ENCODE measurements at places on chromosomes 7 and 10.

GRCh38 chr10:90871766-90872647 is at the start of gene RPP30:
RPP30 (plus strand) TSS chr10:90871974; CDS start chr10:90871987, 13 bp downstream.
- peak; percentile 74 for DNase-seq

DNA sequence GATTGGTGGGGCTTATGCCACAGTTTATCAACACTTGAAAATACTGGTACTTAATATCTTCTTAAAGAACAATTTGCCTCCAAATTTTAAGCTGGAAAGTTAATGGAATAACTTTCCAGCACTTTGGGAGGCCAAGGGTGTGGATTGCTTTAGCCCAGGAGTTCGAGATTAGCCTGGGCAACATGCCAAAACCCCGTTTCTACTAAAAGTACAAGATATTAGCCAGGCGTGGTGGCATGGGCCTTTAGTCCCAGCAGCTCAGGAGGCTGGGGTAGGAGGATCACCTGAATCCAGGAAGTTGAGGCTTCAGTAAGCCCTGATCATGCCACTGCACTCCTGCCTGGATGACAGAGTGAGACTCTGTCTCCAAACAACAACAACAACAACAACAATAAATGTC is 56.0 kb downstream of the PRF1 start:
- DNase-seq, result no peak

DNA sequence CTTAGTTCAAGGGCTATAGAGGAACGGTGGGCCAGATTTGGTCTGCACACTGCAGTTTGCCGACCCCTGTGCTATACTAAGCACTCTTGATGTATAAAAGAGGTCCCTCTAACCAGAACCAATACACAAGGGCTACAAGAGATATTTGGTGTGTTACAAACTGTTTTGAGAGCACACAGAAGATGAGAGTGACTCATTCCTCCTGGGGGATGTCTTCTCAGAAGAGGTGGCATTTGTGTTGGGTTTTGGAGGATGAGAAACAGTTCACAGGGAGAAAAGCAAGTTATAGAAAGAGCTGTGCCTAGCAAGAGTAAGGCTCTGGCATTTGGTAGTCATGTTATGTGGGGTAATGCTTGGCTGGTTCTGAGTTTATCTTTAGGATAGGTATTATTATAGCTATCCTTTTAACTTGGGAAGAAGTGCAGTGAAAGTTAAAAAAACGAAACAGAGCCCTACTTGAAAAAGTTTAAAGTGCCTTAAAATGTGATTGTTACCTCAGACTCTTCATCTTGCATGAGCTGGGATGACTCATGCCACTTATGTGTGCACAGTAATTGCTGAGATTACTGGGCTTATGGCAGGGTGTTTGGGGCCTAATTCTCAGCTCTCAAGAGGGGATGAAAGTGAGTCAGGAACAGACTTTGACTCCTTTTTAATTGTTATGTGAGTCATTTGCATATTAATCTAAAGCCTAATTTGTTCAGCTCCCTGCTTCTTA is 160.4 kb downstream of the KIF20B start:
- peak; percentile 60 for DNase-seq

- DNase-seq, result peak; percentile 78
These were observed 192.4 kb downstream of the SDK1 start for GRCh38 chr7:3493499-3493898.

- no peak for DNase-seq
These were observed 79.3 kb upstream of the AGBL3 start for GRCh38 chr7:134907000-134907399.

GRCh38 chr7:14834456-14834855 is 68.1 kb downstream of the DGKB start:
- DNase-seq, result peak; percentile 70

- no peak for DNase-seq
These were observed 88.4 kb downstream of the FGFR2 start for GRCh38 chr10:121509796-121510195.

DNA sequence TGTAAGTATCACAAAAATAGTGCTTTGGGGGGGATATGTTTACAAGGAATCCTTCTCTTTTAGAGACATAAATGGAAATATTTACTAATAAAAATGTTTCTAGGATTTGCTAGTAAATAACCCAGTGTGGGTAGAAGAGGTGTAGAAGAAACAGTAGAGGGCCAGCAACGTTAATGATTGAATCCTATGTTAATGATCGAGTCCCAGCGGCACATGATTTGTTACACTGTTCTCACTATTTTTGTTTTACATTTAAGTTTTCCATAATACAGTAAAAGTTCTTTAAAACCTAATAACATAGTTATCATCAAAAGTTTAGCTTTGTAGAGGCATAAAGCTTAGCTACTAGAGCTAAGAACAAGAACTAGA is 66.0 kb downstream of the UBE2H start:
- no peak for DNase-seq

- no peak for DNase-seq
These were observed 24.0 kb upstream of the ACTR3B start for GRCh38 chr7:152735443-152736004.

DNA sequence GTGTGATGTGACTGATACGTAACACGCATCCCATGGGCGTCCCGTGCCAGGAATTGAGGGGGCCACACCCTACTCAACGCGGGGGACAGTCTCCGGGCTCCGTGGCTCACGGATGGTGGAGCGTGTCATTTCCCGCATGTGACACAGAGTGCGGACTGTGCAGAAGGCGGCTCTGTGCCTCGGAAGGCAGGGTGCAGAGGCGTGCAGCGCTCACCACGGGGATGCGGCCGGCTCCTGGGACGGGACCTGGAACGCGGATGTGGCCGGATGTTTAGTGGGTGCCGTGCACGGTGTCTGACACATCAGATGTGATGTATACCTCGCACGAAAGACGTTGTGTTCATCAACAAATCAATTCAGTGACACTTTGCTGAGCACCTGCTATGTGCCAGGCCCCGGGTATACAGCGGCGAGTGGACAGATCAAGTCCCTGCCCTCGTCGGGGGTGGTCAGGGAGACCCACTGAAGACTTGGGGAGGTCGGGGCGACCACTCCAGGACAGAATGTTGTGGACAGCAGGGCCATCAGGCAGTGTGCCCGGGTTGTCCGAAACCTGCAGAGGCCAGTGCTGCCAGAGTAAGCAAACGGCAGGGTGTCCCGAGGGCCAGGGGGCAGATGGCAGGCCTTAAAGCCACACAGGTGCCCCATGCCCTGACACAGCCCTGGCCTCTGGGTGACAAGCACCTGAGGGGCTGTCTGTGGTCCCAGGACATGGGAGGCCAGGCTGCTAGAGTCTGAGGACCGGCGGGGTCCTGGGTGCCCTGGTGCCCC is 38.1 kb downstream of the MICALL2 start:
- DNase-seq, result no peak

DNA sequence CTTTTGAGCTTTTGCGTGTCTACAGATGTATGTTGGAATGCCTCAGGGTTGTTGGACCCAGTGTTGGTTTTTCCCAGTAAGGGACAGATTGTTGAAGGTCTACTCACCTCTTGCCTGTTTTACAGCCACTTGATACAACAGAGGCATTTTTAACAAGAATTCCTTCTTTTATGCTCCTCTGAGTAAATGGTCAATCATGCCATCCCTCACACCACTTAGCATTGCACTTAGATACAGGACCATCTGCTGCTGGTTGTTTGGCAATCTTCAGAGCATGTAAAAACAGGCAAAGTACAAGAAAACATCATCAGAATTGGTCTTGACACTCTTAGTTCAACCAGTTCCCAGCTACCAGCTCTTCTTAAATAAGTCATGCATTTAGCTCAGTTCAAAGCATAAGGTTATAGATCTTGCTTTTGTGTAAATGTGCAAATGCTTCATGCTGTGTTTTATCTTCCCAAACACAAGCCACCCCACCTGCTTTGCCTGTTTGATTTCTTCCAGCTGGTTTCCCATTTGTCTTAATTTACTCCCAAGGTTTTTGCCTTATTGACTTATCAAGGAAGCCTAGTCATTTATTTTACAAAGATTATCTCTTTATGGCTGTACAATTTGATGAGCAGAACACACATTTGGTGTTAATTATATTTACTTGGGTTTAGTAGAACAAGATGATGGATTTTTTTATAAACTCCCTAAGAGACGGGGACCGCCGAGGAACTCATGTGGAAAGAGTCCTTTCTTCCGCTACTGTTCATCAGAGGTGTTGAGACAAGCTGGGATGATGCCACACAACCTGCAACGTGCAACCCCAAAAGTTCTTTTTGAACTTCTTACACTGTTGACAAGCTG is 136.6 kb downstream of the AHR start:
- no peak for DNase-seq

DNA sequence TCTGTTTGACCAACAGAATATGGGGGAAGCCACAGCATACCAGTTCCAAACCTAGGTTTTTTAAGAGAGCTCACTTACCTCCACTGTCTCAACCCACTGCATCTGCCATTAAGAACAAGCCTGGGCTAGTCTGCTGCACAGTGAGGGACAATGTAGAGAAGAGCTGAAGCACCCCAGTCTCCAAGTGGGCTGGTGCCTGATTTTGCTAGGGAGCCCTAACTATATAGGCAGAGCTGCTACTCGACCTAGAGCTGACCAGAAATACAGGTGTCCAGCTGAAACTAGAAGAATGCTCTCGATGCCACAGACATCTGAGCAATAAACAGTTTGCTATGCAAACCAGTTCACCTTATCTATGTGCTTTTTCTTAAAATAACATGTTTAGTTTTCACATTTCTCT is 106.9 kb upstream of the BET1 start:
- no peak for DNase-seq

GRCh38 chr7:117249696-117250095 is 73.2 kb downstream of the WNT2 start:
- DNase-seq, result no peak

GRCh38 chr10:72802763-72803505 is 90.6 kb upstream of the OIT3 start:
- DNase-seq, result peak; percentile 36

DNA sequence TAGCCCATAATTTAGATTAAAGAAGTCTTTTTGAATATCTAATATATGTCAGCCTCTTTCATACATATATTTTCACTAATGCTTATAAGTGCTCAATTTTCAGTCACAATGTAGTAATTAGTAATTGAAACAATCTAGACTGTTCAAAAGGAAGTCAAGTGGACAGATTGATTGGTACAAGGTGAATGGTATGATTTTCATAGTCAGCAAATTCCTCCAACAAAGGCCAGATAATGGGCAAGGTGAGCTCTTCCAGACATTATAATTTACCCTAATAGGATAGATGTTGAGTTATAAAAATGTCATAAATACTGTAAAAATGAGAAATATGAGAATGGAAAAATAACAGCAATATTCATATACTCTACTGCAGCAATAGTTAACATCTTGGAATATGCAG is 44.4 kb upstream of the OPN4 start:
- no peak for DNase-seq

DNA sequence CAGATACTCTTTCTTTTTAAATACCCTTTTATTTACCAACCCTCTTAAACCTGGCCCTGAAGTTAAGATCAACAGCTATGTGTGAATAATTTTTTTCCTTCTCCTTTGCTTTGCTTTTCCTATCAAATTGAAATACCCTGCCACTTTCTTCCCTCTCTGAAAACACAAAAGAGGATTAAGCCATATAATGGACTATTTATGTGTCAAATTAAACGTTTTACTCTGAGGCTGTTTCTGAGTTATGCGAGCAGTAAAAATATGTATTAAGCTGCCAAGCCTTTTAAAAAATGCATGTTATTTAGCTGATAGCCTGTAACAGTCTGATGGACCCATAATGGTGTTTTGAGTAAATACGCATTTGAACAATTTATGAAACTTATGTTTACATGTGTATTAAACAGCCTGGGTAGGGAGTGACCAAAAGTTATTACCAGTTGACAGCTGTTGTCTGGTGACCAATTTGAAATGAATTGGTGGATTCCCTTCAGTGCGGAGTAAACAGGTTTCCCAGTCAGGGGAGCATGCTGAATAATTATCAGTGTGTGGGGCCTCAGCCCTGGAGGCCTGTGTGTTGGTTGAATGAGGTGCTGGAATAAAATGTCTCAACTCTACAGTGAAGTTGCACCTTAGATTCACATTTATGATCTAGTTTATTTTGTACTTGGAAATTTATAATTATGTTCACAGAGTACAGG is 89.6 kb downstream of the AUTS2 start:
- DNase-seq, result no peak

DNA sequence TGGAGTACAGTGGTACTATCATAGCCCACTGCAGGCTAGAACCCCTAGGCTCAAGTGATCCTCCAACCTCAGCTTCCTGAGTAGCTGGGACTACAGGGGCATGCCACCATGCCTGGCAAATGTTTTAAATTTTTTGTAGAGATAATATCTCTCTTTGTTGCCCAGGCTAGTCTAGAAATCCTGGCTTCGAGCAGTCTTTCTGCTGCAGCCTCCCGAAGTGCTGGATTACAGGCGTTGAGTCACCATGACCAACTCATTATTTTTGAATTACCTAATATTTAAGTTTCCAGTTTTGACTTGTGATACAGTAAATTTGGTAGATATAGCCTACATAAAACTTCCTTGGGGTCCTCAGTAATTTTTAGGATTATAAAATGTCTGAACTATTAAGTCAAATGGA is 74.1 kb downstream of the RUNDC3B start:
- DNase-seq, result peak; percentile 45

DNA sequence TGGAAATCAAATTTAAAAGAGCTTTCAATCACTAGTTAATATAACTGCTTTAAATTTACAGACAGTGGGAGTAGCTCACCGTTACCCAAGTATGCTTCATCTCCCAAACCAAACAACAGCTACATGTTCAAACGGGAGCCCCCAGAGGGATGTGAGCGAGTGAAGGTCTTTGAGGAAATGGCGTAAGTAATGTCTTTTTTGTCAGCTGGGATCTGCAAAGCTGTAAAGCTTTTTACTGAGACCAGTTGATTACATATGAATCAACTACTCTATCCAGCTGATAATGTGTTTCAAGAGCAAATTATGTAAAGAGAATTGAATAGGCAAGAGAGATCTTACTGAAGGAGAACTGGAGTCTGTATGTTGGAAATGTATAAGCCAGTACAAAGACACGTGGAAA is 116.2 kb downstream of the GLCCI1 start:
- DNase-seq, result no peak

- peak; percentile 76 for DNase-seq
These were observed at the start of gene HSPA12A for GRCh38 chr10:116742367-116743265. HSPA12A (minus strand) TSS chr10:116742566; CDS start chr10:116742469, 97 bp downstream.

DNA sequence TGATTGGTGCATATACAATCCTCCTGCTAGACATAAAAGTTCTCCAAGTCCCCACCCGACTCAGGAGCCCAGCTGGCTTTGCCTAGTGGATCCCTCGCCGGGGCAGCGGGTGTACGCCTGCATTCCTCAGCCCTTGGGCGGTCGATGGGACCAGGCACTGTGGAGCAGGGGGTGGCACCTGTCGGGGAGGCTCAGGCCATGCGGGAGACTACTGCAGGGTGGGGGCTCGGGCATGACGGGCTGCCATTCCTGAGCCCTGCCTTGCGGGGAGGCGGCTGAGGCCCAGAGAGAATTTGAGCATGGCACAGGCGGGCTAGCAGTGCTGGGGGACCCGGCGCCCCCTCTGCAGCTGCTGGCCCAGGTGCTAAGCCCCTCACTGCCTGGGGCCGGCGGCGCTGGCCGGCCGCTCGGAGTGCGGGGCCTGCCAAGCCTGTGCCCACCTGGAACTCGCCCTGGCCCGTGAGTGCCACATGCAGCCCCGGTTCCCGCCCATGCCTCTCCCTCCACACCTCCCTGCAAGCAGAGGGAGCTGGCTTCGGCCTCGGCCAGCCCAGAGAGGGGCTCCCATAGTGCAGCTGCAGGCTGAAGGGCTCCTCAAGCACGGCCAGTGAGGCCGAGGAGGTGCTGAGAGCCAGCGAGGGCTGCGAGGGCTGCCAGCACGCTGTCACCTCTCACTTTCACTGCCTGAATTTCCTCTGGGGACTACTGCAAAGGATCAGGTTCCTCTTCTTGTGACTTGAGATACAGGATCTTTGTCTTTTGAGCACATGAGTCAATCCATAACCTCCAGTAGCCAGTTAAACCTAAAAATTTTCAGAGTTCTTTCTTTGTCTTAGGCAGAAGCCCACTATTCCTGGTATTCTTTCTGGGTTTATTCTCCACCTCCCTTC is 25.1 kb upstream of the ELOVL3 start:
- DNase-seq, result no peak
